CD4-positive, alpha-beta memory T cell (primary cell): ENCODE measurements at places on chromosomes 5 and 9.

DNA sequence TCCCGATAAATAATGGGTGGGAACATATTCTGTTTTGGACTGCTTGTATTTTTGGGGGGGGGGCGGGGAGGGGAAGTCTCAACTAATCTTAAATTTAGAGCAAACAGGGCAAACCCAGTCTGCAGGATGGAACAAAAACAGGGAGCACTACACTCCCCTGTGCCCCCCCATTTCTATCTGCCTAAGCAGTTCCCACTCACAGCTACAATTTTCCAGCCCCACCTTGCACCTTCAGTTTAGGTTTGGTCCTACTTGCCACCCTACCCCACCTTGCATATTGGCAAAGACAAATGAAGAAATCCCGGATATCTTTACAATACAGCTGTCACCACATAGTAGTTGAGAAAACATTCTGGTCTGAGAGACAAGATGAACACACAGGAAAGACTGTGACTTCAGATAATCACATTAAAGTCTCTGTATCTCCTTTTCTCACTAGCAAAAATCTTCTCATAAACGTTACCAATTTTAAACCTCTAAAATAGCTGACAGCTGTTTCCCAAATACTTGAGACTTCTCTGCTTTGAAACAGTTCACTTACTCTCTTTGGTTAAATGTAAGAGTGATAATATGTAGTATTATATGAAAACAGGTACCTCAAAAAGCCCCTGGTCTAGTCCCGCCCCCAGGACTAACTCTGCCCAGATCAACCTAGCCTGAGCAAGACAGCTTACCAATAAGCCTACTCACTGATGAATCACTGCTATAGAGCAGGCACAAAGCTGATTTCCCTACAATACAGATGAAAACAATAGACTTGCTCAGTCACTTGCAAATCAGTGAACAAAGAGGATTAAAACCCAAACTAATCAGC, 5.2 kb upstream of the RAPGEF6 start:
- peak; percentile 45 for DNase-seq

GRCh38 chr9:95666096-95666784, 149.5 kb upstream of the PTCH1 start:
- DNase-seq: no peak

- no peak for DNase-seq
These were observed 114.9 kb downstream of the ICE1 start for GRCh38 chr5:5537426-5537825.

- DNase-seq: no peak
These were observed 142.9 kb upstream of the POU5F2 start for GRCh38 chr5:93884254-93884653.

DNA sequence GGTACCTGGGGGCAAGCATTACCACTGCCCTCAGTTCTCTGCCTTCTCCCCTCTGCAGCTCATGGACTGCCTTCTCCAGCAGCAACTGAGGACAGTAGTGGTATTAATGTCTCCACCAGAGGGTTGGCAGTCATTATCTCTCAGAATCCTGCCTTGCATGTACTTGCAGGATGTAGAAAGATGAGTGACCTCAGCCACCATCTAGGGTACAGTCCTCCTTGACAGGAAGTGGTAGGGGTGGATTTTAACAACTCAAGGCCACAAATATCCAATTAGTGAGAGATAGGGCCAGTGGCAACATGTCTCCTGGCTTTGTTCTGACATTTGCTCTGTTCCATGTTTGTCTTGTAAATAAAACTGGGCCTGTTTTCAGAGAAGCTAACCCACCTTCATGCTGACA, 47.2 kb downstream of the F2R start:
- no peak for DNase-seq

DNA sequence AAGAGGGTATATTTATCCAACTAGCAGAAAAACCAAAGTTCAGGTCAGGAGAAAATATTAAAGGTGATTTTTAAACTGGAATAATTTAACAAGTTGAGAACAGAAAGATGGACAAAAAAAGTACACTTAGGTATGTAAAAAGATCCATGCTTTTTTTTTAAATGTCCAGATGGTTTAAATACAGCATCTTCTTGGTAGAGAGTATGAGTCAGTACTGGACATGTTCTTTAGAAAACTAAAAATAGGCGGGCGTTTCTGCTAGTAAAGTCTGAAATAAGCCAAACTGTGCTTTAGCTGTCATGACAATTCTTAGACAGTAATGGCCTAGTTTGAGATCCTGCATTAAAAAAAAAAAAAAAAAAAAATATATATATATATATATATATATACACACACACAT, 255.9 kb upstream of the ST8SIA4 start:
- DNase-seq: no peak

GRCh38 chr5:94702729-94703128, 84.3 kb downstream of the SLF1 start:
- no peak for DNase-seq
